ENCODE measurements at places on chromosomes 3 and 15.

DNA sequence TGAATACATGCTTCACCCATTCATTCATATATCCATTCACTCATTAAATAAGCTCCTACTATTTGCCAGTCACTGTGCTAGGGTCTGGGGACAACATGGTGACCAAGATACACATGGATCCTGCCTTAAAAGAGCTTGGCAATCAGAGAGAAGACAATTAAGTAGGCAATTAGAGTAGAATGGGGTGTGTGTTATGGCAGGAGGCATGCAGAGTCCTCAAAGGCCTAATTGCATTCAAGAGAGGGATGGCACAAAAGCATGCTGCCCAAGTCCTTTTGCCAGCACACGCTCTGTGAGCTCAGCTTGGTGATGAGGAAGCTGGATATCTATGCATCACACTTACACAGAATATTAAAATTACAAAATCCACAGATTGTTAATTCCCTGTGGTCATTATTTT lies 2.8 kb upstream of the PRICKLE2 start:
- DNase-seq, result no peak

DNA sequence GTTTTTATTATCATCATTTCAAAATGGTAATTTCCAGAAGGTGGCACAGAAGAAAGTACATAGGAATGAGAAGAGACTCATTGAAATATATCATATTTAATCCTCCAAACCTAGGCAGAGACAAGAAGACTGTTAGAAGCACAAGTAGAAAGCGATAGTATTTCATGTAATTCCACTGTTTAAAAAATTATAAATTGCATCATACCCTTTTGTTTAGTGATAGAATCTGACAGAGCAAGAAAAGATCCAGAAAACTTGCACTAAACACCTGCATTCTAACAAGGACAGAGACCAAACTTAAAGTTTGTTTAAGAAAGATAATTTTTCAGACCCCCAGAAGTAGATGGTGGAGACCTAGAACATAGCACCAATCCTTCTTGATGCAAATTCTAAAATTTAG lies 56.9 kb upstream of the CD96 start:
- no peak for DNase-seq

- no peak for DNase-seq
These were observed 56.5 kb downstream of the NEK11 start for GRCh38 chr3:131082871-131083863.

- DNase-seq, result no peak
These were observed 106.4 kb downstream of the MINAR1 start for GRCh38 chr15:79538527-79538926.

GRCh38 chr15:60510006-60510405 lies 31.1 kb upstream of the ICE2 start:
- no peak for DNase-seq

DNA sequence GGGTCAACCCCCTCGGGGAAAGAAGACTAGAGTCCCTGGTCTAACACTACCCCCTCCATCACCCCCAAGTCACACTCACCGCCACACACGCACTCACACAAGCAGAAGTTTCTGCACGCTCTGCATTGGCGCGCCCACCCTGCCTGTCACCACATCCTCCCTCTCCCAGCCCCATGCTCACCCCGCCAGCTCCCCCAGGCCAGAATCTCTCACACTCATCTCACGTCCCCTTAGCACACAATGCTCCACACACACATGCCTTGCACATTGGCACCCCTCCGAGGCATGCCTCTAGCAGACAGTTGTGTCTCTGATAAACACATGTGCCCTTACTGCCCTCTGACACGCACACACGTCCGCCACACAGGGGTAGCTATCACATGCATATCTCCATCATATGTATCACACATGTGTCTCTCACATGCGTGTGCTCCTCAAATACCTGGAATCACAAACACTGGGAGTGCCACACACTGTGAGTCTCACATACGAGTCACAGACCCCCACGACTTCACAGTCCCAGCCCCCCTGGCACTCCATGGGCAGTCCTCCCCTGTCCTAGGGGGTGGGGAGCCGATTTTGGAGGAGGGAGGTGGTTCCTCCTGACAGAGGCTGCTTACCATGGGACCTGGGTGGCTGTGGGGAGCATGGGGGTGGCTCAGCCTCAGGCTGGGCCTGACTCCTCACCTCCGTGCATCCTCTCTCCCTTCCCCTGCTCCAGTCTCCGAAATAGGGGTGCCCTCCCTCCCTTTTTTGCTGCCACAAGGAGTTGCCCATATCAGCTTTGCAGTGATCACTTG lies 898 bp downstream of the FBLN2 start:
- no peak for DNase-seq

DNA sequence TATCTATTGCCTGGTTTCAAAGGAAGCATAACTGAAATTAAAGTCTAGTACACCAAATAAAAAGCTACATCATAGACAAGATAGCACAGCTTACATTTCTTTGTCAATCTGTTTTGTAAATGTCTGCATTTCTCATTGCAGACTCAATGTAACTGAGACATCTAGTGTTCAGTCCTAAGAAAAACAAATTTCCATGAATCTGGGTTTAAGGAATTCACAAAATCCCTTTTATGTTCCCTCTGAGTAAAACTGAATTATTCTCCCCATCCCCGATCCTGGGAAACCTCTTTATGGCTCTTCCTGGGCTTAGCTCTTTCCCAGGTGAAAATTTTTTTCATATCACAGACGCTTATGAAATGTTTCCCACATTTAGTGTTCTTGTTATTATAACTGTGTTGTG lies 21.6 kb upstream of the RASA2 start:
- DNase-seq, result no peak

- peak; percentile 13 for DNase-seq
These were observed at the start of gene ARPP21 for GRCh38 chr3:35639254-35640186. ARPP21 (plus strand) TSS chr3:35639525; CDS start chr3:35681752, 42,227 bp downstream.

GRCh38 chr15:82139823-82140268 lies 94.0 kb upstream of the MEX3B start:
- DNase-seq, result no peak

GRCh38 chr3:128369881-128370642 lies 96.6 kb downstream of the DNAJB8 start:
- no peak for DNase-seq

DNA sequence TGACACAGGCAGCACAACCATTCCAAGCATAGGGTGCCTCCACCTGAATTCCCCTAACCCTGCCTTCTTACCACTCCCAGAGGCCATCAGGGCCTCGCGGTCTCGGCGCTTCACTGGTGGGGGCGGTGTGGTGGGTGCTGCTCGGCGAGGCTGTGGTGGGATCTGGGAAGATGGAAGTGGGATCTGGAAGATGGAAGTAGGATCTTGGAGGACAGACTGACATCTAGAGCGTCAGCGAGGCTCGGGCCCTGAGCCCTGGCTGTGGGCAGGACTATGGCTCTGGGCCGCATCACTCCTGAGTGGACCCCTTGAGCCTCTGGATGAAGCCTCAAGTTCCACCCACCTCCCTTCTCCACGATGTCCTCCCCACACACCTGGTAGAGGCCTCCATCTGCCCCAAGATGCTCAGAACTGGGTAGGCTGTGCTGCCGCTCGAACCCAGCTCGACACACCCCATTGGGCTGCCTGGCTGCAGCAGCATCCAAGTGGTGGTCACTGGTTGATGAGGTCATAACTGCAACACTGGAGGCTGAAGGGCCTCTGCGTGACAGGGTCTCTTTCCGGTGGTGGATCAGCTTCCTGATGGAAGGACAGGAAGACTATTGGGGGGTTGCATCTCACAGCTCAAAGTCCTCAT lies 3.6 kb downstream of the NCKIPSD start:
- DNase-seq, result no peak

- no peak for DNase-seq
These were observed 248.3 kb downstream of the ADAMTS17 start for GRCh38 chr15:100093211-100094126.

GRCh38 chr3:150038830-150039229 lies 68.1 kb upstream of the PFN2 start:
- DNase-seq, result no peak

GRCh38 chr15:41936649-41937567 lies 35.4 kb downstream of the EHD4 start:
- no peak for DNase-seq

DNA sequence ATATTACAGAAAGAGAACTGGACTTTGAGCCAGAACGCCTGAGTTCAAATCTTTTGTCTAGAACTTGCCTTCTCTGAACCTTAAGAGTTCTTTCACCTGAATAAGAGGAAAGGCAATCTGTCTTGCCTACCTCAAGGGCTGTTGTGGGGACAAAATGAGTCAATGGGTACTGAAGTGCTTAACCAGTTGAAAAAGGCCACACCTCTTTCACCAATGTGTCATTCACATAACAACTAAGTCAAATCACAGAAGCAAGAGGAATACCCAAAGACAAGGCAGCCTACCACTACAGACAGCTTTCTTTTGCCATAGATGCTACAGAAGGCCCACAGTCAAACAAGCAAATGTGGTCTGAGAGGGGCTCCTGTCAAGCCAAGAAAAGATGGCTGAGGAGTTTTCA lies 39.7 kb downstream of the NBEAL2 start:
- no peak for DNase-seq

GRCh38 chr3:2495746-2496145 lies 397.1 kb downstream of the CNTN4 start:
- DNase-seq, result no peak
